Activated CD4-positive, alpha-beta T cell treated with anti-CD3 and anti-CD28 coated beads, Interleukin-2, amount 10 ng/mL, durations not matched to agents 24 days and 14 days (primary cell): ENCODE measurements at places on chromosomes 12 and 14. TPM values are rescaled to one million over a fixed set of nuclear protein-coding genes. Genes with fewer than 3 reads are reported as not detected.

Gene BIN2
- total RNA-seq, result 31.7 and 33.2 TPM in 2 replicates

Gene MYF6
- total RNA-seq, result not detected in 2 replicates

Gene KRT78
- total RNA-seq, result not detected in 2 replicates

GRCh38 chr14:101252443-101253214 lies 308.7 kb upstream of the DIO3 start:
- H3K4me3 ChIP-seq, result no peak overlapping the region
- peaks cover 7% of the 10 kb centered on the region for H3K4me1 ChIP-seq
- DNase-seq, result peak; percentile 31
- no peaks in the 10 kb centered on the region for H3K36me3 ChIP-seq
- H3K27ac ChIP-seq, result no peak overlapping the region

DNA sequence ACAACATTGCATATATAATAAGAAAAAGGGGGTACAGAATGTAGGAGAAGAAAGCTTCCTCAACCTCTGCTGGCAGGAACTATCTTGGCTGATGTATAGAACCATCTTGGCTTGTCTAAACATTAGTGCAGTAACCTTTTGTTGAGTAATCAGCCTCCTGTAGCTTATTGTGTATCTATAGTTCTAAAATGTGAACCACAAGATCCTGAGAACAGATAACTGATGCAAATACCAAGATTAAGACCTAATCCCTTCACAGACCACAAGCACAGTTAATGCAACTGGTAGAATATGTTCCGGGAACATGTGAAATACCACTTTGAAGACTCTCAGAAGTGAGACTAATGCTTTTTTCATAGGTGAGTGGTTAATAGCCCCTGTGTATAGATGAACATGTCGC lies 50.7 kb upstream of the KCNC2 start:
- H3K36me3 ChIP-seq, result no peaks in the 10 kb centered on the region
- H3K4me3 ChIP-seq, result no peak overlapping the region
- peaks cover 4% of the 10 kb centered on the region for H3K4me1 ChIP-seq
- DNase-seq, result no peak
- no peak overlapping the region for H3K27ac ChIP-seq
